ENCODE measurements at places on chromosomes 4 and X. TPM values are rescaled to one million over a fixed set of nuclear protein-coding genes. Genes with fewer than 3 reads are reported as not detected.

- DNase-seq, result no peak
These were observed 184.6 kb downstream of the OR13H1 start for GRCh38 chrX:131728295-131729145.

GRCh38 chr4:68361146-68361589, 11.3 kb upstream of the YTHDC1 start:
- no peak for DNase-seq

DNA sequence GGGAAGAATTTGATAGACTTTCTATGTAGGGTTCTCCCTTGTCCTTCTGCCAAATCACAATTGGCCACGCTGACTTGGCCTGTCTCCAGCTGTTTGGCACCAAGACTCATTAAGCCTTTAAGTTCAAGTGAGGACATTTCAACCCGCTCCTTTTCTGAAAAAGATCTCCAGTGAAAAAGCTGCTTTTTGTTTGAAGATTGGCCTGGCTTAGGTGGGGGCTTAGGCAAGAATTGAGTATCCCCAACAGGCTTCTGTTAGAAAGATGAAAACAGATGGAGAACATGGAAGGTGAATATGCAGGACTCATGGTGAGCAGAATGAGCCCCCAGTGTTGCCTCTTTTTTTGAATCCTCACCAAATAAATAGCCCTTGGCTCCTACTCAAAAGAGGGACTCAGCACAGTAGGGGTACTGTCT, 28.5 kb upstream of the LIMCH1 start:
- DNase-seq, result no peak

DNA sequence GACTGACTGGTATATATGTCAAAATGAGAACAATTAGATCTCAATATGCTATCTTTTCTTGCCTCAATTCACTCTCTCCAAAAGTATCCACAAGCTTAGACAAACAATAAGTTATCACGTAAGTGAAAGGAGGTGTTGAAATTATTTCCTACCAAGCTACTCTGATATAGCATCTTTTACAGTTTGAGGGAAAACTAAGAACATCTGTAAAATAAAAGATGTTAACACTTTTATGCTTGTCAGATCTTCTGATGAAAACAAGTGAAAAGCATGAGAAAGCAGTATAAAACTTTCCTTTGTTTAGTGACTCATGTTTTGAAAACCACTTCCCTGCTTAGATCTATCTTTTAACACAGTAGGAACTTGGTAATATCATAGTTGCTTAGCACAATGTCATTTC, 8.4 kb upstream of the MAB21L2 start:
- DNase-seq, result no peak

DNA sequence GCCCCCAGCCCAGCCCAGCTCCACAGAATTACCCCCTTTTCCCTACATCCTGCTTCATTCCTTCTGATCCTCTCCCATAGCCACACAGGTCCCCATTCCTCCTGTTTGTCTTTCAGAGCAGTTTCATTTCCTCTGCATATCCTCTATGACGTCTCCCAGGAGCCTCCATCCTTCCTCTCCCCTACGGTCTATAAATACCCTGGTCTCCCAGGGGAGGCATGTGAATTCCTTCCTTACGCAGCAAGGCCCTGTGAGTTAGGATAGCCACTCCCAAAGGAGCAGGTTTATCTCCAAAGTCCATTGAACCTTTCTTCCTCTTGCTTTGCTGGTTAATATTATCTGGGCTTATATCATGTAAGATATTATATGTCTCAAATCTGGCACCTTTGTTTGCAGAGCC, 8.4 kb upstream of the APLN start:
- no peak for DNase-seq

CCDC120 gene
- 13.0 TPM for total RNA-seq
